Thoracic aorta (tissue), 2 donors: ENCODE measurements at places on chromosomes 13 and 19. TPM values are rescaled to one million over a fixed set of nuclear protein-coding genes. Genes with fewer than 3 reads are reported as not detected.

The LGI4 gene
- 7.9 TPM for total RNA-seq

The CD37 gene
- 33.0 TPM for total RNA-seq

The ZSCAN4 gene
- total RNA-seq: not detected

DNA sequence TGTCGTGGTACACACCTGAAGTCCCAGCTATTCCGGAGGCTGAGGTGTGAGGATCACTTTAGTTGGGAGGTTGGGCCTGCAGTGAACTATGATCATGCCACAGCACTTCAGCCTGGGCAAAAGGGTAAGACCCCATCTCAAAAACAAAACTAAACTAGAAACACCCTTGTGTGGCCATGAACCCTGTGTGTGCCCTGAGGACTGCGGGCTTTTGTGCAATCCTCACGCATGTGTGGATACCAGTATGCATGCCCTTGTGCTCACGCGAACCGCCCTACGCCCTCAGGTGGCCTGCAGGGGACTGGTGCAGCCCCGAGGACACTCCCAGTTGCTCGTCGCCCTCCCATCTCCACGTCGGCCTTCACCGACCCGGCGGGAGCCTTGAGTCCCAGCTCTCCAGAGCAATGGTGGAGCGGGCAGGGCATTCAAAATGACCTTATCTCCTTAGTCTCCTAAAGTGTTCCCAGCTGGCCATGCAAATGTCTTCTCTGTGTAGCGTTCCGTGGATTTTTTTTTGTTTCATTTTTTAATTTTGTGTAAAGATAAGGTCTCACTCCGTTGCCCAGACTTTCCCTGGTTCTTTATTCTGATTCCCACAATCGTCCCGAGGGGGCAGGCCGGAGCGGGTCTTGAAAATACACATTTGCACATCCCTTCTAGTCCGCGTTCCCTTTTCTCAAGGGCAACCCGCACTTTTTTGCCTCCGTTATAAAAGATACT lies 868 bp upstream of the EGLN2 start:
- H3K36me3 ChIP-seq: peaks cover 3% of the 10 kb centered on the region
- peak overlapping the region; percentile 73 for H3K4me3 ChIP-seq
- H3K4me1 ChIP-seq: peaks cover 46% of the 10 kb centered on the region
- DNase-seq: no peak
- H3K27me3 ChIP-seq: no peaks in the 10 kb centered on the region
- peak overlapping the region; percentile 86 for H3K27ac ChIP-seq

DNA sequence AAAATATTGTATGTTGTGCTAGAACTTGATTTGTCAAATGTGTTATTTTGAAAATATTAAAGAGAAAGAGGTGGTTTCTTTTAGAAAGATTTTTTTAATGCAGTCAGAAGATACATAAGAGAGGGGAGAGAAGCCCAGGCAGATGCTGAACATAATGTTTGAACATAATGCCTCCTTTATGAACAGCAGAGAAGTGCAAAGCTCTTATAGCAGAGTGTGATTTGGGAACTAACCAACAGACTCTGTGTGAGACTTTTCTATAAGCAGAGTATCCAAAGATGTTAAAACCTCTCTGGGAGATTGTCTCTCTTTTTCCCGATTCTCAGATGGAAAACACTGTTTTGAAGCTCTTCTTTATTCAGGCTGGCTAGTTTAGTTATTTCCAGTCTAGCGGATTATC lies 1274.1 kb upstream of the SPRY2 start:
- H3K4me1 ChIP-seq: no peaks in the 10 kb centered on the region
- H3K27me3 ChIP-seq: no peaks in the 10 kb centered on the region
- no peaks in the 10 kb centered on the region for H3K36me3 ChIP-seq
- no peak for DNase-seq
- H3K27ac ChIP-seq: no peak overlapping the region

- H3K4me3 ChIP-seq: peak overlapping the region; percentile 91
- no peak for DNase-seq
- H3K4me1 ChIP-seq: peaks cover 11% of the 10 kb centered on the region
- no peaks in the 10 kb centered on the region for H3K36me3 ChIP-seq
- peak overlapping the region; percentile 94 for H3K27ac ChIP-seq
Observed at GRCh38 chr13:94548382-94548781, 47.6 kb downstream of the TGDS start.

GRCh38 chr13:40028446-40028845 lies 373.0 kb downstream of the COG6 start:
- H3K27ac ChIP-seq: no peak overlapping the region
- no peaks in the 10 kb centered on the region for H3K36me3 ChIP-seq
- H3K27me3 ChIP-seq: no peaks in the 10 kb centered on the region
- H3K4me3 ChIP-seq: no peak overlapping the region
- no peaks in the 10 kb centered on the region for H3K4me1 ChIP-seq
- DNase-seq: no peak
